ENCODE measurements at places on chromosomes 7 and 10.
A peak's percentile ranks its signal among the peaks of the same experiment; 100 is the strongest.

- DNase-seq = no peak
These were observed 152.9 kb upstream of the INHBA start for GRCh38 chr7:41855798-41856197.

- DNase-seq = peak; percentile 47
These were observed 822 bp downstream of the ZNF800 start for GRCh38 chr7:127391591-127392181.

DNA sequence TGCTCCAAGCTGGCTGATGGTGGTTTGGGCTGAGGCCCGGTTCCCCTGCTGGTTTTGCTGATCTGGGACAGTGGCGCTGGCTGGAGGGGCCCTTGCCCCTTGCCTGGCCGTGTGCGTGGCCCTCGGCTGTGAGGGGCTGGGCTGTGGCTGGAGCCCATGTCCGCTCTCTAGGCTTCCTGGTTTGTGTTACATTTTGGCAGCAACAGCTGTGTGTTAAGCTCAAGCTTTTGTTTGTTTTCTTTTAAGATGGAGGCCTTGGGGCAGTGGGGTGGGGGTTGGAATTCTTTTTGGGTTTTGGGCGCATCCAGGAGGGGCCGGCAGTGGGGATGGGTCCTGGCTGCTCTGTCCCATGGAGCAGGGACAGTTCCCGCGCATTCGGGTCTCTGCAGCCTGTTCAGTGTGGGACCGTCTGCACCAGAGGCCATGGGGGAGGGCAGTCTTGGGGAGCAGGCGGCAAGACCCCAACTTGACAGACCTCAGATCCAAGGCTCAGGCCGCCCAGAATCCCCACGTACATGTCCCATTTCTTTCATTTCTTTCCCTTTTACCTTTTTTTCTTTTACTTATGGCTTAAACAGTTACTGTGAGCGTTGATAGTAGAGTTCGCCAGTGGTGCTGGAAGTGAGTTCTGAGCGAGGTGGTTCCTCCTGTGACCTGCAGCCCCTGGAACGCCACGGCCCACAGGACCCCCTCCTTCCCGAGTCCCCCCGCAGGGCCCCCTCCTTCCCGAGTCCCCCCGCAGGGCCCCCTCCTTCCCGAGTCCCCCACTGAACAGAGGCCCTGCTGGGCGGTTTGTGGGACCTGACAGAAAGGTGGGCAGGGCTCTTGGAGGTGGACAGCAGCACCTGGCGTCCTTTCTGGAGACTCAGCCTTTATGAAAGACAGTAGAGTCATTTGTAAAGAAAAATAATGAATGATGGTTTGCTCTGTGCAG, 75.3 kb downstream of the INPP5A start:
- no peak for DNase-seq

DNA sequence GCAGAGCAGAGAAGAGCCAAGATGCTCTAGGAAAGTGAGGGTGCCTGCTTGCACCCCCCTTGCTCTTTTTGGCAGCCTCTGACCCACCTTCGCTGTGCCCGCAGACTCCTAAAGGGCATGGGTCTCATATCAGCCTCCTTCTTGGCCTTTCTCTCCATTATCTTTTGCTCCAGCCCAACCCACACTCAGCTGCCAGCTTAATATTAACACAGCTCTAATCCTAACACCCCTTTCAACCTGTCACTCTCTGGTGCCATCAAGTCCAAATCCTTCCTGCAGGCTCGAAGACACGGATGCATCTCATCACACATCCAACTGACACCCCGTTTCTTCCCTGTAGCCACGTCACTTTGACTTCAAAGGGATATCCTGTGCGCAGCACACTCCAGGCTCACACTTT, 171.6 kb upstream of the AUTS2 start:
- DNase-seq = no peak

GRCh38 chr7:15280078-15280733, 281.6 kb downstream of the AGMO start:
- DNase-seq = no peak

- DNase-seq = no peak
These were observed 16.1 kb upstream of the OGDHL start for GRCh38 chr10:49778197-49778596.

DNA sequence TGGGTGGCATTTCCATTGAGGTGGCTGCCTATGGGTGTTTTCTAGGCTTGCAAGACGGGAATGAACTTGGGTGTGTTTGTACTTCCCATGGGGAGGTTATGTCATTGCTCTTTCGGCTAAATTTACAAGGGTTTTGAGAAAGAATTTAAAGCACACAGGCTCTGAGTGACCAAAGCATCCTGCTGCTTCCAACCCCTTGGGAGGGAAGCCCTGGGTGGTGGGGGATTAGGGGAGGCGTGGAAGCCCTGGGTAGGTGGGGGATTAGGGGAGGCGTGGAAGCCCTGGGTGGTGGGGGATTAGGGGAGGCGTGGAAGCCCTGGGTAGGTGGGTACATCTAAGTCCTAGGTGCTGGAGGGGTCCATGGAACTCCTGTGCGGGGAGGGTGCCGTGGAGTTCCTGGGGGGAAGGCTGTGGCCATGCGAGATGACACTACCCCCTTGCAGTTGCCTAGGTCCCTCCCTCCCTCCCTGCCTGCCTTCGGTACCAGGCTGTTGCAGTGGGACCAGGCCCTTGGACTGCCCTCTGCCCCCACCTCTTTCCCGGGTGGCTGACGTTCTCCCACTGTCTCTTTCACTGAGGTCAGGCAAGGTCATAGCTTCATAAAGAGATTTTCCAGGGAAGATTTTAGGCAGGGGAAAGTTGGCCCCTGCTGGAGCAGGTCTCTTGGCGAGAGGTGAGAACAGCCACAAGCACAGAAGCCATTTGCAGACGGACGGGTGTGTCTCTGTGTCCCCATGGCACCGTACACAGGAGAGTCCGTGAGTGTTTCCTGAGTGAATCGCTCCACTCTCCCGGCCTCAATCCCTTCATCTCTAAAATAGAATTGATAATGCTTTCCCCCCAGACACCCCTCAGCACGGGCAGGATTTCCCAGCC, 19.5 kb downstream of the PRF1 start:
- DNase-seq = no peak
